ENCODE measurements at places on chromosomes 2 and 18.
A peak's percentile ranks its signal among the peaks of the same experiment; 100 is the strongest.

DNA sequence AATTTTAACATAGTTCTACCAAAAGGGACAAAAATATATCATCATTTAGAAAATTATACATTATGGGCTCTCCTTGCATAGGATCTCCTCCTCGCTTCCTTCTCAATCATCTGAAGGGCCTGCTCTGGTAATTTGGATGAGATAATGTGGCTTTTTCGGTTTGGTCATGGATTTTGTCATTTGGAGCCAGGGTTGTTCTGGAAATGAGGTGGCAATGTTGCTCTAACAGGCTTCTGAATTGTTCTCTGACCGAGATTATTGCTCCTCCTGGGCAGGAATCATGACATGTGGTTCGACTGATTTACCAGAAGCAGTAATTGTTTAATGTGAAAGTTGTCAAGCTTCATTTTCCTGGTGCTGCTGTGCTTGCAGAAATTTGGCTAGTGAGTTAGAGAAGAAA is 194.7 kb upstream of the ERBB4 start:
- DNase-seq: no peak

DNA sequence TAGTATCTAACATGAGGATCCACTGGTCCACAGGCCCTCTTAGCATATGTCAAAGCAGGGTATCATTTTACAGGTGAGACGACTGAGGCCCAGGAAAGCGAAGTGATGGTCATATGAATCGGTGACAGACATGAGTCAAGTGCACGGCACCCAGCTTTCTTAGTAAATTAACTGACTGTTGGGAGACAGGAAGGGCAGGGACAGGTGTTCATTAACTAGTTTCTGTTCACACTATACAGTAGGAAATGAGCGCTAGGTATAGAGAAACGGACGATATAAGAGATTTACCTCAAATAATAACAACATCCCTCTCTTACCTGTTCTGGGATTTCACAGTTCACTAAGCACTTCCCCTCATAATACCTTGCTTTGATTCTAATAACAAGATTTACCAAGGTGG is 1.7 kb upstream of the SMARCAL1 start:
- no peak for DNase-seq

- no peak for DNase-seq
These were observed 37.4 kb downstream of the KLHL29 start for GRCh38 chr2:23422089-23423061.

DNA sequence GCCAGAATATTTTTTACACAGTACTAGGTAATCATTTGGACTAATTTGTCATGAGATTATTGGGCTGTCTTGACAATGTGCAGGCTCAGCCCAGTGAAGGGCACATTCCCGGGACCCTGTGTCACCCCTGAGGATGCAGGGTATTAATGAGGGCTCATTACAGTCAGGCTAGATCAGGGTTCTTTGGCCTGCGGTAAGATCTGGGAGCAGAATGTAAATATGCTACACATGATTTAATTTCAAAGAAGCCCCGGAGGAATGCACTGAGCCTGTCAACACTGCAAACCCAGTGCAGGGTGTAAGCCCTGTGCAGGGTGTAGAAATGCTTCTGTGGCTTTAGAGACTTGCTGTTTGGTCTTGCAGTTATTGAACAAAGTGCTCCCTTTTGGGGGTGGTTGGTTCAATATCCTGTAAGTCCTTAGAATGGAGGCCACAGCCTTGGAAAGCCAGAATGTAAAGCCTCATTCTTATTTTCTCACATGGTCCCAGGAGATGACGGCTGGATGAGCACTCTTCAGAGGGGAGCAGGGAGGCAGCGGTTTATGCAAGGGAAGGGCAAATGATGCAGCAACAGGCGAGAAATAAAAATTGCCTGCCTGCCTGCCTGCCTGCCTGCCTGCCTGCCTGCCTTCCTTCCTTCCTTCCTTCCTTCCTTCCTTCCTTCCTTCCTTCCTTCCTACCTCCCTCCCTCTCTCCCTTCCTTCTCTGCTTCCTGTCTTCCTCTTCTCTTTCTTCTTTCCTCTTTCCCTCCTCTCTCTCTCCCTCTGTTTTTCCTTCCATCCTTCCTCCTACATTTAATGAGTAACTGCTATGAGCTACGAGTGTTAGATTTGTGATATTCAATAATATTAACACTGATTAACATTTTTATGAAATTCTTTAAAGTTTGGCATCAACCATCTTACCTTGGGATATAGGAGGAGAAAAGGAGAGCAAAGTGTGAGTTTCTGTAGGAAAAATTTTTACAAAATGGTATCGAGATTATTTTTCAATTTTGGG is 148.8 kb downstream of the VAPA start:
- no peak for DNase-seq

- no peak for DNase-seq
These were observed 23.8 kb upstream of the CCL20 start for GRCh38 chr2:227789803-227790202.

DNA sequence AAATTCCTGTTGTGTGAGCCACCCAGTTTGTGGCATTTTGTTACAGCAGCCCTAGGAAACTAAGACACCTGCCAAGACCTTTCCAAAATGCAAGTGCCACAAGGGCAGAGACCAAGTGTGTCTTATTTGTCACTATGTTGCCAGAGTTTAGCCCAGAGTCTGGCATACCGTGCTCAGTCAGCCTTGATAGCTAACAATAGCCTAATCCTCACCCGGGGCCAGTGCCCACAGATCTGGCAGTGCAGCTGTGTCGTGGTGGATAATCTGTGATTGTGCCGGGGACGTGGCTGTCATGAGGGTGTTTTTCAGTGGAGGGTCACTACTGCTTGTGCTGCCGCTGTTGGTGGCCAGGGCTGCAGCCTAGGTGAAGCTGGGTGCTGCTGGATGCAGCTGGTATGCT is 53.5 kb downstream of the MEP1B start:
- DNase-seq: no peak

- no peak for DNase-seq
These were observed 3.6 kb upstream of the SH2D6 start for GRCh38 chr2:85414761-85415553.

DNA sequence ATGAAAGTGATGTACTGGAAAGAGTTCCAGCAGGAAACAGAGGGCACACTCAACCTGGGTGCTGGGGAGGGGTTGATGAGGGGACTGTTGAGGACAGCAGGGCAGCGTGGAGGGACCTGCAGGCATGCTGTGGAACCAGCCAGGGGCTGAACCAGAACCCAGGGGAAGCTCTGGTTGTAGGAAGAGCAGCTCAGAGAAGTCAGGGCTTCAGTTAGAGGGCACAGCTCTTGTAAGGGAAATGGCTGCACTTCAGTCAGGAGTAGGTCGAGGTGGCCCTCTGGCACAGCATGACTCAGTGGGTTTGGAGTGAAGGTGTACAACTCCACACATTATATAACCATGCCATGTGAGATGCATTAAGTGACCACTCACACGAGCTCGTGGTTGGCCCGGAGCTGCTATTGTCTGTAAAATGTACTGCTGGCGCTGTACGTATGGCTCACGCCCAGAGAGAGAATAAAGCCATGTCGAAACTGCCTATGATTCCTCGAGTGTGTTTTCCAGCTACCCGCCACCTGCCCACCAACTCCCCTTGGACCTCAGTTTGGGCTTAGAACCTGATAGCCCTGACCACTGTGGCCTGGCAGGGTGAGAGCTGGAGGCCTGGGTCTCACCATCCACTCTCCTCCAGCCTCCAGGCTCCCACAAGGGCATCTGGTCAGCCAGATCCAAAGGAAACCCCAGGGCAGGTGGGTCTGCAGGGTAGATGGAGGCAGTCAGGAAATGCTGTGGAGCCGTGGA is 136.5 kb upstream of the HS6ST1 start:
- DNase-seq: no peak

GRCh38 chr2:191009541-191010374 is 4.2 kb downstream of the STAT1 start:
- DNase-seq: no peak

DNA sequence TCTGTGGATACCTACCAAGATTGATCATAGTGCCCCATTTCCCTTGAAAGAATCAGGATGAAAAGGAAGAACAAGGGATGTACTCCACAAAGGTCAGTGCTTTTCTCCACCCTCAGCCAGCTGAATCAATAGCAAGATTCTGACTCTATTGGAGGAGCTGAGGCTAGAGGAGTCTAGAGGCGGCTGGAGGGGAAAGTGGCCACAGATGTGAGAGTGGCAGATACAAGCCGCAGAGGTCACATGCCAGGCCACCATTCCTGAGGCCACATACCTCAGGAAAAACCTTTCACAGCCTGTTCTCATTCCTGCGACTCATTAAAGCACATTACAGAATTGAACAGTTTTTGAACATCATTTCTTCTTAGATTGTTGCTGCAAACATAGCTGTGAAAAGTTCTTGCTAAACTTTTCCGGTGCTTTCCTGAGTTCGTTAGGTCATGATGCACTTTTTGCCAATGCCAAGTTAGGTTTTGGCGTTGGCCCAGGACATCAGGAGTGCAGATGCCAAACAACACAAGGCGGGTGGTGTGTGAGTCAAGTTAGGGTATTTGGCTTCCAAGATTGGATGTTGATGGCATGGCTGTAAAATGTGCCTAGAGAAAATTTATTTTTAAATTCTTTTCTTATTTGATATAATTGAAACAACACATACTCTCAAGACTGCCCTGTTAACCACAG is 160.7 kb upstream of the SP5 start:
- no peak for DNase-seq

DNA sequence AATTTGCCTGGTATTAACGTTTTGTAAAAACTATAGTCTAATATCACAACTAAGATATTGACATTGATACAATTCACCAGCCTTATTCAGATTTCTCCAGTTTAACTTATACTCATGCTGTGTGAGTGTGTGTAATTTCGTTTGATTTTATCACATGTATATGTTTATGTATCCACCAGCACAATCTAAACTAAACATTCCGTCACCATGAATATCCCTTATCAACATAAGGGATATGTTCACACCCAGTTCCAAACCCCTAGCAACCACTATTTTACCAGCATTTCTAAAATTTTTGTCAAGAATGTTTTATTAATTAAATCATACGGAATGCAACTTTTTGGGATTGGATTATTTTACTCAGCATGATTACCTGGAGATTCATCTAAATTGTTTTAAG is 450.3 kb downstream of the FBXO15 start:
- DNase-seq: no peak

- DNase-seq: no peak
These were observed 2.0 kb downstream of the ETAA1 start for GRCh38 chr2:67399144-67399543.

GRCh38 chr2:10256515-10257031 is 46.1 kb upstream of the HPCAL1 start:
- DNase-seq: no peak

- peak; percentile 58 for DNase-seq
These were observed at the start of gene RAPH1 for GRCh38 chr2:203535078-203535783. Gene RAPH1 (minus strand): TSS chr2:203535301. CDS start chr2:203495353, 39,948 bp downstream.

GRCh38 chr2:12684471-12684936 is 32.2 kb upstream of the TRIB2 start:
- DNase-seq: no peak

DNA sequence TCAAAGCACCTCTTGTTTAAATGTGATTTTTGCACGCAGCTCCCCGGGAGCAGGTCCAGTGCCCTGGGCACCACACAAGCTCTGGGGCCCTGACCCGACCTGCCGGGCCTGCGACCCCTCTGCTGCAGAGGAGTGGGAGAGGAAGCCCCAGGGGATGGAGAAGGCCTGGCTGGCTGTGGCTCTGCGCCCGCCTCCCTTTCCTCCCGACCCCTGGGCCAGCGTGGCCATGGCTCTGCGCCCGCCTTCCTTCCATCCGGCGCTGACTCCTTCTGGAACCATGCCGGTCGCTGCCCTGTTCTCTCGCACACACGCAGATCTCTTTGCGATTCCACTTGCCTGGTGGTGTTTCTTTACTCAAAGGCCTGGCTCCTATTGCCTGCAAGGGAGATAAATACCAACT is 166.5 kb upstream of the SALL3 start:
- no peak for DNase-seq

- no peak for DNase-seq
These were observed 145.6 kb downstream of the TTC27 start for GRCh38 chr2:32773448-32773808.

DNA sequence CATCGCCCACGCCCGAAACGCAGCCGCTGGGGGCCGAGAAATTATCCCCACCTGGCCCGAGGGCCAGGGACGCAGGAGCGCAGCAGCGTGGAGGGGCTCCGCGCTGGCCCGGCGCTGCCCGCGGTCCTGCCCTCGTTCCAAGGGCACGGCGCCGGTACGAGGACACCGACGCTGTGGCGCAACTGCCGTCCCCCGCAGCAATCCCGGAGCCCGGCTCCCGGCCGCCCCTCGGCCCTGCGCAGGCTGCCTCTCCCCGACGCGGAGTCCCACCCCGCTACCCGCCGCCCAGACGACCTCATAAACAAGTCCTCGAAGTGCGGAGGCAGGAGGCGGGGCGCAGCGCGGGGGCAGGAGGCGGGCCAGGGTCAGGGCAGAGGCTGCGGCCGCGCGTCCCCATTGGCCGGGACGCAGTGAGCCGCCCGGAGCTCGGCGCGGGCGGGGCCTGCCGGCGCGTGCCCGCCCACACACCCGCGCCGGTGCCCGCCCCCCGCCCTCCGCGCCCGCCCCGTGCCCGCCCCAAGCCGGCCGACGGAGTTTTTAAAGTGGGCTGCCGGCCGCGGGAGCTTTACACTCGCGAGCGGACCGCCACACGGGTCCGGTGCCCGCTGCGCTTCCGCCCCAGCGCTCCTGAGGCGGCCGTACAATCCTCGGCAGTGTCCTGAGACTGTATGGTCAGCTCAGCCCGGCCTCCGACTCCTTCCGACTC is at the start of gene EPAS1:
Gene EPAS1 (plus strand): TSS at position 568 of the 706 bp plus-strand sequence. CDS start 505 bp downstream, outside the sequence.
- DNase-seq: peak; percentile 88

DNA sequence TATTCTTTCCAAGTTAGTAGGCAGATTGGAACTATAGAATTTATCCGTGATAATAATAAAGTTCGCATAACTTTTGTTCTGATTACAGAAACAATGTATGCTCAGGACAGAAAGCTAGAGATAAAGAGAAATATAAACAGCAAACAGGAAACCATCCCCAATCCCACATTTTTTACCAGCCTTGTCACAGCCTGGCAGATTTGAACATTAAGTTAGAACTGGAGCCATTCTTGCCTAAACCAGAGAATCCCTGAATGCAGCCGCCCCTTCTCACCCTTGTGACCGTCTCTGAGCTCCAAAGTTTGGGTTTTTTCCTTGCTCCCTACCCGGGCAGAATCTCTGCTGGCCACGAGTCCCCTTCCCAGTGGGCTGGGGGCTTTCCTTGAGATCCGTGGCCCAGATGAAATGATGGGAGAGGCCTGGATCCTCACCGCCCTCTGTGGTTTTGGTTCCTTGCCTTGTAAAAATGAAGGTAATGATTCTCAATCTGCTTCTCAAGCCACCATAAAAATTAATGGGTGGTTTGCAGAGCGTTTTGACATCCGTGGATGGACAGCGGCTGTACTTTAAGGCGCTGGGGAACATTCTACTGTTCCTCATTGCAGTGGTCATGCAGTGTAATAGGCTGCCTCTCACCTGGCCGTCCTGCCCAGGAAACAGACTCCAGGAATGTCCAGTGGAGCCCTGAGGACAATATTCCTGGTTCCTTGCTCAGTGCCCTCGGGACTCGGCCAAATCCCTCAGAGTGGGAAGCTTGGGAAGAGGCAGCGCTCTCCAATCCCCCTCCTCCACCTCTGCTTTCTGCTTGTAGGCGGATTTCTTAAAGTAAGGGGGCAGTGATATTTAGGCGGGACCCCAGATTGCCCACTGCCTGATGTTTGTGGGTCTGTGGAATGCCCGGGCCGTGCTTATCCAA is 1.6 kb downstream of the SH3BP4 start:
- no peak for DNase-seq

Data from CD4-positive, alpha-beta T cell treated with Interleukin-12 subunit alpha and Interleukin-12 subunit beta, for 1 hour (primary cell).